ENCODE measurements at places on chromosomes 13 and 19.

DNA sequence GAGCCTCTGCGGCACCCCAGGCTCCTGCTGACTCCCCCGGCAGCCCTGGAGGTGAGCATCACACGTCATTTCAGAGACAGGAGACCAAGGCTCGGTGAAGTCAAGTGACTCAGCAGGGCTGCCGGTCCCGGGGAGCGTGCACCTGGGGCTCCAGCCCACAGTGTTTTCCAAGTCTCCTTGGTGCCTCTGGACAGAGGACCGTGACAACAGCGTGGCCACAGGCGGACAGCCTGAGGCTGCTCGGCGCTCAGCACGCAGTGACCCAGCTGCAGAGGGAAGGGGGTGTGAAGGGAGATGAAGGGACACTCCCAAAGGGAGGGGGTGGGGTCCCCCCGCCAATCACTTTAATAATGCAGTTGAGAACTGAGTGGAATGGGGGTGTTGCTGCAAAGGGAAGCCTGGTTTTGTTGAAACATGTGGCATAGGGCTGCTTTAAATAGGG is 17.5 kb upstream of the ASPDH start:
- no peak for DNase-seq

GRCh38 chr13:96373597-96373996 is 283.7 kb downstream of the HS6ST3 start:
- DNase-seq, result no peak

DNA sequence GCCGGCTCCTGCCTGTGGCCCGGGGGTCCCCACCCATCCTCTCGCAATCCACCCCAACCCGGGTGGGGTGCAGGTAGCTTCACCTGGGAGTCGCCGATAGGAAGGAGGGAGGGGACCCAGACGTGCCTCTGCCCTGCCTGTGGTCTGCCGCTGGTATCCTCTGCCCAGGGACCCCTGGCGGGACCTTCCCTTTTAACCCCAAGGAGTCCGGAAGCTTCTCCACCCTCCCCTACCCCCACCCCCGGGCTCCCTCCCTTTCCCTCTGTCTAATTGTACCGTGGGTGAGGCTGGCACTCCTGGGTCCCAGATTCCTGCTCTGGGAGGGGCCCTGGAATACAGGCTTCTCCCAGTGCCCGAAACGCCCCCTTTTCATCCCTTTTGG is at the start of gene KLK10:
Gene KLK10, minus strand, starts transcription at position 166 of the 382 bp plus-strand sequence. CDS start 579 bp downstream, outside the sequence.
- DNase-seq, result no peak

GRCh38 chr13:37417060-37417441 is 181.5 kb downstream of the POSTN start:
- DNase-seq, result no peak

GRCh38 chr13:66128201-66128600 is 1101.9 kb downstream of the PCDH9 start:
- DNase-seq, result no peak

- DNase-seq, result no peak
Observed at GRCh38 chr13:38045278-38046048, 175.9 kb upstream of the TRPC4 start.

DNA sequence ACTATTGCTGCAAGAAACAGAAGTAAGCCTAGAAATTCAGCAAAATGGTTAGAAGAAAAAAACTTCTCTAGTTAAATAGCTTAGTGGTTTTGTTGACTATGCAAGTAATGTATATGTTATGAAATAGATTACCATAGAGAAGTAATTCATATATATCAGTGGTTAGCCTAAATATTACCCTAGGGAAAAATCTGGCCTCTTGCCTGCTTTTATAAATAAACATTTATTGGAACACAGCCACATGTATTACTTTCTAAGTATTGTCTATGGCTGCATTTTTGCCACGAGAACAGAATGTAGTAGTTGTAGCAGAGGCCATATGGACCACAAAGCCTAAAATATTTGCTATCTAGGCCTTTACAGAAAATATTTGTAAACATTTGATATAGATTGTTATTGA is 1471.7 kb upstream of the PRR20A start:
- DNase-seq, result no peak

- no peak for DNase-seq
Observed at GRCh38 chr13:40254394-40254793, 412.0 kb downstream of the FOXO1 start.

GRCh38 chr19:13987101-13987890 is 18.8 kb downstream of the RFX1 start:
- no peak for DNase-seq

DNA sequence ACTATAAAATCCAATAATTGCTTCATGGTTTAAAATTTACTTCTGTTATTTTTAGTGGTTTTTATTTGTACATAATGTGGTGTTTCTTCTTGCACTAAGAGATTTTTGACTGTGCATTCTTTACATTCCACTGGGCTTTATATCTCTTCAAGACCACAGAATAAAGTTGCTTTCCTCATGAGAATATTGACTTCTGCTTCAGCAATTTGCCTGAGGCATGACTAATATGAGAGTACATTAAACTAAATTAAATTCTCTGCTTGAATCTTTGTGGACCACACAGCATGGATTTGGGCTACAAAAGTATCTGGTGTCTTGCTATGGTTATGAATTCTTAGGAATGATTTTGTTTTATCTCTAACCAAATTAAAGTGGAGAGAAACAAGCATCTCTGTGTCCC is 1463.4 kb upstream of the PCDH20 start:
- DNase-seq, result no peak

DNA sequence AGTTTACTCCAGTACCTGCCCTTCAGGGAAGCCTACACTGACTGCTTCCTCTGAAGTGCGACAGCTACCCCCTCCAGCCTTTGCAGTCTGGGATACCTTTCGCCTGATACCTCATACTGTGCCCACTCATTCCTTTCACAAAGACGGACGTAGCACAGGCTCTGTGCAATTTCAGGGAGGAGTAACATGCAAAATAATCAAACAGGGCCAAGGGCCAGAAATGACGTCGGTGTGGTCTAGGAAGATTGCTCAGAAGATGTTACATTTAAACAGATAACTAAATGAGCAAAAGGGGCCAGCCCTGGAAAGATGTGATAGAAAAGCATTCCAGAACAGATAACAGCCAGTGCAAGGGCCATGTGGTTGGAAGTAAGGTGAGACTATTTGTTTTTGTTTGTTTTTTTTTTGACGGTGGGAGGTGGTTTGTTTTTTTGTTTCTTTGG is 6.6 kb upstream of the DDX39A start:
- no peak for DNase-seq

- DNase-seq, result peak; percentile 100
Observed at GRCh38 chr13:45341034-45341798, at the start of gene TPT1. TPT1 (minus strand) TSS chr13:45341183; CDS start chr13:45341069, 114 bp downstream.

DNA sequence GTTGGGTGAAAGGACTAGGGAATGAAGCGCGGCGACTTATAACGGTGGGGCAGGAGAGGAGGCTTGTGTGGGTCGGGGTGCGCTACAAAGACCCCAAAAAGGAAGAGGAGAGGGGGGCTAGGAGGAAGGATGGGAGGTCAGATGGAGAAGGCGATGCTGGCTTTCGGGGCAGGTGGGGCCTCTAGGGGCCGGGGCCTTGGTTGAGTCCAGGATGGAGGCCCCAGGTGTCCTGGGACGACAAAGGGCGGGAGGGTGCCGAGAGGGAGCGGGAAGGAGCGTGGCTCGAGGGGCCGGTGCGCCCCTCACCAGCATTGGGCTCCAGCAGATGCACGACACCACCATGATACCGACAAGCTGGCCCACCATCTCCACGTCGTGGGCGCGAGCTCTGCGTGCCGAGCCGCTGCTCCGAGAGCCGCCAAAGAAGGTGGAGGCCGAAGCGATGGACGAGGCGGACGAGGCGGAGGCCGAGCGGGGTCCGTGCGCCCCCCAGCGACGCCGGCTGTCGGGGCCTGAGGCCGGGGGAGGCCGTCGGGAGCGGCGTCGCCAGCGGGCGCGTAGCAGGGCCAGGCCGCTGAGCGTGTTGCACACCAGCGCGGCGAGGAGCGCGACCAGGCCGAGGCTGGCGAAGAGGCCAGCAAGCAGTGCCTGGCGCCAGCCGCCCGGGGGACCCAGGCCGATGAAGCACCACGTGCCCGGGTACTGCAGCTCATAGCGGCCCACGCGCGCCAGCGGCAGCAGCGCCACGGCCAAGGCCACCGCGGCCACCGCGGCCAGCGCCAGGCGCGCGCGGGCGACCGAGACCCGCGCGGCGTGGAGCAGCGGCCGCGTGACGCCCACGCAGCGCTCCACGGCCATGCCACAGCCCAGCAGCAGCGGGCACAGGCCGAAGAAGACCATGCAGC is 1.8 kb downstream of the PTGER1 start:
- DNase-seq, result no peak

- no peak for DNase-seq
Observed at GRCh38 chr19:56841193-56841543, 642 bp upstream of the PEG3 start.

DNA sequence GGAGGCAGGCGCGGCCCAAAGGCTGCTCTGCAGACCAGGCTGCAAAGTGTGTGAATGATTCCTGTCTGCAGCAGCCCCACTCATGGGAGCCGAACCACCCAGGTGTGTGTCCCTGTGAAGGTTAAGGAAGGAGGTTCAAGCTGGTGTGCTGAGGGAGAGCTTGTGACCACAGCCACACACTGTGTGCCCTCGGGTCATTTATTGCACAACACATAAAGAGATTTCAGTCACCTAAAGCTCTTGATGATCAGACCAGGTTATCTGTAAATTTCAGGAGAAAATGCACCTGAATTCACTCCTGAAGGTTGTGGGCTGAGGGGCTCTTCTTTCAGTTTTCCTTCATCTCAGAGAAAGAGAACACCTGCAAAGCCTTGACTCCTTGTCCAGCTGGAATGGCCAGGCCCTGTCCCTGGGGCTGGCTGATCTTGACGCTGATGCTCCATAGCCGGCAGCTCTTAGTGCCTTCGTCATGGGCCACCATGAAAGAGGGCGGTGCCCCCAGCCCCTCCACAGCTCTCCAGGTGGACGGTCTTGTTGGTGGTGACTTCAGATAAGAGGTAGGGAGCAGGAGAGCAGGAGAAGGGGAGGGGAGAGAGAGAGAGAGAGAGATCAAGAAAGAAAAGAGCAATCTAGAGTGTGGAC is 110.8 kb upstream of the C1QTNF9B start:
- no peak for DNase-seq

GRCh38 chr13:113155201-113155600 is 3.2 kb upstream of the PROZ start:
- no peak for DNase-seq

- no peak for DNase-seq
Observed at GRCh38 chr13:23560571-23561089, 9.6 kb upstream of the TNFRSF19 start.

DNA sequence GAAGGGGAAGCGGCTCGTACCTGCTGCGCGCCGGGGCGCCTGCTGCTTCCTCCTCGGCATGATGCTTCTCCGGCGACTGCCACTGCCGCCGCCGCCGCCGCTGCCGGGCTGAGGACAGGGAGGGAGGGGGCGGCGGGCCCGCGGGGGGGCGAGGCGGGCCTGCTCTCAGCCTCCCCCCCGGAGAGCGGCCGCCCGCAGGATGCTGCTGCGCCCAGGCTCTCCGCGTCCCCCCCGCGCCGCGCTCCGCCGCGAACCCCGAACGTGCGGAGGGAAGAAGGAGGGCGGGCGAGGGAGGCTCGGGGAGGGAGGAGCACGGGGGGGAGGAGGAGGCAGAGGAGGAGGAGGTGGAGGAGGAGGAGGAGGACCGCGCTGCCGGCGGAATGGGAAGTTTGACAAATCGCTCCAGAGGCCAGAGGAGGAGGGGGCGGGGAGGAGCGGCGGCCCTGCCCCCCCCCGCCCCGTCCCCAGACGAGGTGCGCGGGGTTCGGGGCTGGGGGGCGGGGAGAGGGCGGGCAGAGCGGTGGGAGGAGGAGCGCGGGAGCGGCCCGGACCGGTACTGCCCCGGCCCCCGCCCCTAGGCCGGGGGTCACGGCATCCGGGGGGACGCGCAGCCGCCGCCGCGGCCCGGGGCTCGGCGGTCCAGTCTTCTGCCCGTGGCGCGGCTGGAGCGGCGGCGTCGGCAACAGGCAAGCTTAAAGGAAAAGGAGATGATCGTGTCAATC is at the start of gene TSHZ3:
Gene TSHZ3, minus strand, starts transcription at position 277 of the 722 bp plus-strand sequence. Its CDS starts 217 bp downstream, at position 60.
- no peak for DNase-seq

DNA sequence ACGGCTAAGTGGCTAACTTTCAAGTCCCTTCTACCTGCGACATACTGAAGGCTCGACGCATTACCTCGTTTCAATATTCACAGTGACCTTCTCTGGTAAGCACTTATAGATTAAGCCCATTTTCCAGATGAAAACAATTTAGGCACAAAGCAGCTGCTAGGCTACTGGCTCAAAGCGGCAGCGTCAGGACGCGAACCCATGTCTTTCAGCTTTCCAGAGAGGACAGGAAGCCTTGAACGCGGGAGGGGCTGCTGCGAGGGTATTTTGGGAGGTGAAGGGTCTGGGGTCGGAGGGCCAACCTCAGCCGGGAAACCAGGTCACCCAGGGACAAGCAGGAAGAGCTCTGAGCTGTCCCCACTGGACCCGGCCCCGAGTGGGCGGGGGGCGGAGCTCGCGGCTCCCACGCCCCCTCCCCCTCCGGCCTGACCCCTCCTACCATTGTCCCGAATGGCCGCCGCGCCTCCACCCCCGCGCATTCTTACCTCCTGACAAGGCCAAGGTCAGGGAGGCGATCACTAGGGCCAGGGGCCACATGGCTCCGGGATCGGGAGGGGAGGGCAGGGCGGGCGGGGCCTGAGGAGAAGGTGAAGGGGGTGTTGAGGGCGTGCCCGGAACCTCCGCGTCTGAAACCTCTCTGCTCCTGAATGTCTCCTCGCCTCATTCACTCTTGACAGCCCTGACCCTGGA is at the start of gene KLK13:
Gene KLK13, minus strand, starts transcription at position 559 of the 687 bp plus-strand sequence. Its CDS starts 25 bp downstream, at position 534.
- DNase-seq, result no peak

DNA sequence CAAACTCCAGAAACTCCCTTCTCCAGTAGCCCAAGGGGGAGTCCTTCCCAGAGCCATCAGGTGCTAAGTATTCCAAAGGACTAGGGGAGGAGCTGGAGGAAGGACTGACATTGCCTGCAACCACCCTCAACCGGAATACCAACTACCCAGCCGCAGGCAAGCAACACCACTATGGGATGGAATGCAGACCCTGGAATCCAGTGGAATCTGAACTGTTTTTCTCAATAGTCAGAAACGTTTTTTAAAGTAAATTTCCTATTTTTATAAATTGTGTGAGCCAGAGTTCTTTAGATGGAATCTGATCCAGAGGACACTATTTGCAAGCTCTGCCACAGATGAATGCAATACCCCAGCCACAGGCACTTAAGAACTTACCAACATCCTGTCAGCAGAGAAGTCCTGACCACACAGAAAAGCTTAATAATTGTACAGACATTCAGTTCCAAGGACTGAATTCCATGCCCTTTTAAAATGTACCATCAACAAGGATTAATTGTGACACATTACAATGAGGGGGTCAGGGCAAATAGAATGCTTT is 92.1 kb downstream of the USP12 start:
- no peak for DNase-seq

DNA sequence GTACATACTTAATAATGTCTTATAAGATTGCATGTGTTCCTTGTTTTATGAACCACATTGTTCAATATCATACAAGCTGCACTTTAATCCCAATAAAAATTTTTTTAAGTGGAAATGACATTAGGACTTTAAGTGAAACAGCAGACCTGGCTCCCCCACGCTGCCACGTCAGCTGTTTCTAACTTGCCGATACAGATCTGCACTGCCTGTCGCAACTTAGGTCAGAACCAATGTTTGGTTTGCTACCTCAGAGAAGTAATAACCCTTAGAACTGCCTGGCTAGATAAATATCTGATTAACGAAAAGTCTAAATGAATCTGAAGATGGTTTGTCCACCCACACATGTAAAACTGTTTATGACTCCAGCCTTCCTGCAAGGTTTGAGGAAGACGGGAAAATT is 327.5 kb upstream of the DACH1 start:
- DNase-seq, result no peak
